ENCODE measurements at places on chromosomes 11 and 22.

DNA sequence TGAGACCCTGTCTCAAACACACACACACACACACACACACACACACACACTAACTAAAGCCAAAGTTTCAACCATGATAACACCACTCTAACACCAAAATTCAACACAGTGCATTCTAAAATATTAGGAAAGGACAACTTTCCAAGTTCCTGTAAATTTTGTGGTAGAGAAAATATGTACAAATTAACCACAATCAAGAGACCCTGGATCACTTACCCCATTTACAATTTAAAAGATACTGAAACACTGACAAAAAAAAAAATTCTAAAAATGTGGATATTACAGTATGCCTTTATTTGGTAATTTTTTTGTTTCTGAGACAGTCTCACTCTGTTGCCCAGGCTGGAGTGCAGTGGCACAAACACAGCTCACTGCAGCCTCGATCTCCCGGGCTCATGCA is 9.7 kb downstream of the MRTFA start:
- DNase-seq: no peak

DNA sequence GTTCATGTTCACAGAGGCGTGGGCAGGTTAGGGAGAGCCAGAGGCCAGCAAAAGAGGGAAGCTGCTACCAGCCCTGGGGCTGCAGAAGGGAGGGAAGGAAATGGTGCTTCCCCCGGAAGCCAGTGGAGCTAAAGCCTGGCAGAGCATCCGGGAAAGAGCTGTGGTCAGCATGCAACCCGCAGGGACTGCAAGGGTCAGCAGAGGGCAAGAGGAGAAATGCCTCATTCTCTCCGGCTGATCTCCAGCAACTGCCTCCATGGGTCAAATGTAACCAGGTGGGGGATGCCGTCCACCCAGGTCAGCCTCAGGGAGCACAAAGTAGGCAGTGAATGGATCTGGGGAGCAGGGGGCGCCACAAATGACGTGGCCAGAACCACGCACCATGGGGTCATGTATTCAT is 36.9 kb upstream of the PRR5 start:
- DNase-seq: no peak

GRCh38 chr22:22721681-22722354 is 77.4 kb downstream of the GGTLC2 start:
- no peak for DNase-seq

- DNase-seq: no peak
These were observed 191.6 kb upstream of the ARHGAP20 start for GRCh38 chr11:110903830-110904229.

DNA sequence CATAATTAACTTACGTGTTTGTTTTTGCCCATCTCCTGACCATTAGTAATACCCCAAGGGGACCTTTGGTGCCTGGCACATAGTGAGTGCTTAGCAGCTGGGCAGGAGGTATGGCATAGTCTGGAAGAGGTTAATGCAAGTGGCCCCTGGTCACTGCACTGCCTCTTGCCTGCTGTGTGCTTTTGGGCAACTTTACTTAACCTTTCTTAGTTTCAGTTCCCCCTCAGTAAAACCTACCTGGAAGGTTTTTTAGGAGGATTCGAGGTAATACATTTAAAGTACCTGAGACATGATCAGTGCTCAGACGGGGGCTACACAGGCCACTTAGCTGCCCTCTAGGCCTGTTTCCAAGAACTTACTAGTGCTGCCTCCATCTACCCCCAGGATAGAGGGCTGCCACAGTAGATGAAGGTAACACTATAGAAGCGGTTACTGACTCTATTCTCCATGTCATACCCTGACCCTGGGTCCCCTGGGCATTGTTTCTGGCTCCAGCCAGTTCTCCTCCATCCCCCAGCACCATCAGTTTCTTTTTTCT is 3.3 kb downstream of the POLD4 start:
- DNase-seq: no peak

All from right renal pelvis (tissue), 4 donors.